Panc1 (cell line): ENCODE measurements at places on chromosomes 7 and 10.

GRCh38 chr10:58453105-58453504 lies 59.6 kb upstream of the BICC1 start:
- no peak for DNase-seq

- no peak for DNase-seq
Measured at GRCh38 chr7:116784647-116785046, 77.7 kb upstream of the CAPZA2 start.

- no peak for DNase-seq
Measured at GRCh38 chr7:14752301-14752700, 150.2 kb downstream of the DGKB start.

- no peak for DNase-seq
Measured at GRCh38 chr10:25683344-25683743, 250.7 kb upstream of the MYO3A start.

DNA sequence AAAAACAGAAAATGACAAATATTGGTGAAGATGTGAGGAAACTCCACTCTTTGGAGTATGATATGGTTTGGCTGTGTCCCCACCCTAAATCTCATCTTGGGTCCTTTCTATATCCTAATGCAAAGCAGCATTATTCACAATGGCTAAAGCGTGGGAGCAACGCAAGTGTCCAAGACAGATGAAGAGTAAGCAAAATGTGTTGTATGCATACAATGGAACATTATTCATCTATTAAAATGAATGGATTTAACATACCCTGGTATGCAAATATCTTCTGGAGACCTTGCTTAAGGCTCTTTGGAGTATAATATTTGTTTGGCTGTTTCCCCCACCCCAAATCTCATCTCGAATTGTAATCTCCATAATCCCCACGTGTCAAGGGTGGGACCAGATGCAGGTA lies 839.8 kb upstream of the POM121L12 start:
- DNase-seq, result no peak

- no peak for DNase-seq
Measured at GRCh38 chr7:138500892-138501291, 40.8 kb downstream of the TRIM24 start.

- no peak for DNase-seq
Measured at GRCh38 chr10:10792681-10793080, 225.0 kb upstream of the CELF2 start.

- DNase-seq, result no peak
Measured at GRCh38 chr7:130970696-130971095, 236.7 kb upstream of the KLF14 start.

- DNase-seq, result no peak
Measured at GRCh38 chr10:45379891-45380540, 6.0 kb downstream of the ALOX5 start.

DNA sequence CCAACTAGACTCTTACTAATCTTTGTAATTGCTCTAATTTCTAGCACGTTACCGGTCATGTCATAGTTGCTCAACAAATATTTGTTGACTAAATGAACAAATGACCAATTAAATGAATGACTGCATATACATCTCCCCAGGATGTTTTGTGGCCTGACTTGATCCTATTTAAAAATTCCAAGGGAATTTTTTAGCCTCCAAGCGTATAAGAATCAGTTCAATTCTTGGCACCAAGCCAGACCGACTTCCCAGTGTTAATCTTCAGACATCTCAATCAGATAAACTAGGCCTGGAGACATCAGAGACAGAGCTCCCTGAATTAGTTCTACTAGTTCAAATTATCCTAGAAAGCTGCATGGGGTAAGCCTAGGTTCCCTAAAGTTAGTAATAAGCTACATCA lies 96.0 kb downstream of the GSAP start:
- no peak for DNase-seq

DNA sequence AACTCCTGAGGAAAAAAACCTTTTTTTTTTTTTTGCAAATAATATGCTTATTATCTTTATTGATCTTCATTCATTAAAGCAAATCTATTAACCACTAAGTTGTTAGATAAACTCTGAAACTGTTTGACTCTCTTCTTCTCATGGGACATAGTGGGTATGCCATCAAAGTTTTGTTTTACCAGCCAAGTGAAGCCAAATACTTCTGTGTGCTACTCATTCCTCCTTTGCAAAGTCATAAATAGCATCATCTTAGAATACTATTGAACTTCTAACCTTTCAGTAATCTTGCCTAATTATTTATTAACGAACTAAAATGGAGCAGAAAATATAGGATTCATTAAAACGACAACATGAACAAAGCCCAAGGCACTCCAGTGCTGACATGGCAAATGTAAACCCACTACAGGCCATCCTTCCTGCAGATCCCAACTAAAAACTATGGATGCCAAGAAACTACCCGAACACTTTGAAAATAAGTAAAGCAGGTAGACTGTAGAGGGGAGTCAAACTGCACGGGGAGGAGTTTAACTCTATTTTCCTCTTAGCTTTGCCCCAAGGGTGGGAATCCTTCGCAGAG lies 61.2 kb upstream of the ODAD2 start:
- DNase-seq, result no peak

GRCh38 chr10:28139138-28139537 lies 140.3 kb upstream of the ODAD2 start:
- no peak for DNase-seq

GRCh38 chr10:103637927-103638557 lies 144.5 kb downstream of the NEURL1 start:
- no peak for DNase-seq

DNA sequence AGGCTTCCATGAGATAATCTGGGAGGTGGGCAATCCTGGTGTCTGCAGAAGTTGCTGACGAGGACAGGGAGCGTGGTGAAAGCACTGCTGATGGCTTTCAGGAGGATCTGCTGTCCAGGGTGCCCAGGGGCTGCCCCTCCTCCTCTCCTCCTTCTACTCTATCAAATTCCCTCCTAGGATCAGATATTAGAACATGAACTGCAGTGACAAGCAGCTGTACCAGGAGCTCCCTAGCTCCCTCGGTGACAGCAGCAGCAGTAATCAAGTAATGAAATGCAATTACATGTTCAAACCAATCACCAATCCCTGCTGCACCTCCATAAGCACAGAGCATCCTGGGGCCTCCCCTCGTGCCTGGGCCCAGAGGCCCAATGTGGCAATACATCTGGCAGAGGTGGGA lies 46.9 kb downstream of the GRID1 start:
- DNase-seq, result no peak

DNA sequence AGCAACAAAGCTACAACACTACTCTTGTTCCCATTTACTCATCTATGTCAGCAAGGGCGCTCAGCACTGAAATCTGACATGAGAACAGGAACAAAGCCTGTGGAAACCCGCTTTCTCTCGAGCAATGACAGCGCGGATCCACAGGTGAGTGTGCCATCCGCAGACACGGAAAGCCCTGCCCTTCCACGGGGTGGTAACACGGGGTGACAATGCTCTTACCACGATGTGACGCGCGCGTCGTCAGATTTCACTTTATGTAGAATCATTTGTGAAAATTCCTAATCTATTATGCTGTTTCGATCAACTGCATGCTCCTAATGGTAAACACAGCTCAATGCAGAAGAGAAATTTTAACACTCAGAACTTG lies 34.4 kb downstream of the ZFAND2A start:
- no peak for DNase-seq

DNA sequence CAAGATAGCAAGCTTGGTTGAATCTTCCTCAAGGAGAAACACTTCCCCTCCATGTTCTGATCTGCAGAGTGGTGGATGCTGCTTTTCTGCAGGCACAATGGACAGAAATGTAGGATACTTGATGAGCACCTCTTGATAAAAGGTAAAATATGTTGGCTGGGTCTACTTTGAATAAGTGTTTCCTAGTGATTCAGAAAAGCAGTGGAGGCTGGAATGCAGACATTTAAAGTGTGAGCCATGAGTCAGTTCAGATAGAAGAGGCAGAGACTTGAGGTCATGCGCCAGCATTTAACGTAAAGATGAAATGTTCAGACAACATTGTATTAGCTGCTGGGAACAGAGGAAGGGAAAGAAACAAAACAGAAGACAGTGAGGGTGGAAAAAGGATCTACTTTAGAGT lies 403.1 kb downstream of the ADRA2A start:
- DNase-seq, result no peak

DNA sequence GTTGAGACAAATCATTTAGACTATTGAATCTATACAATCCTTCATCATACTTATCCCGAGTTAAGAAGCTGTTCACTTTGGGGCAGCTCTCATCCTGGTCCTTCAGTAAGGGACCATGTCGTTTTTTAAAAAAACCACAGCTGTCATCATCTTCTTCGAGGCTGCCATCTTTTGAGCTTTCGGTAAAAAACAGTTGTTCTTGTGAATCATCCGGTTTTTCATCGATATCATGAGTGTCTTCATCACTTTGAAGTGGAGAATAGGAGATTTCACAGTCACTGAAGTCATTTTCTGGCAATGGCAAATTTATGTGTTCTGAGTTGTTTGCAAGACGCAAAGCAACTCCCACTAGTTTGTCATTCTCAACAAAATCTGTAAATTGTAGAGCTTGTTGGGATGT lies 3.9 kb downstream of the DCLRE1A start:
- DNase-seq, result no peak
